ENCODE measurements at places on chromosomes 12 and 14.
A peak's percentile ranks its signal among the peaks of the same experiment; 100 is the strongest.

GRCh38 chr14:34099635-34100034 is 148.8 kb upstream of the EGLN3 start:
- no peak for DNase-seq

DNA sequence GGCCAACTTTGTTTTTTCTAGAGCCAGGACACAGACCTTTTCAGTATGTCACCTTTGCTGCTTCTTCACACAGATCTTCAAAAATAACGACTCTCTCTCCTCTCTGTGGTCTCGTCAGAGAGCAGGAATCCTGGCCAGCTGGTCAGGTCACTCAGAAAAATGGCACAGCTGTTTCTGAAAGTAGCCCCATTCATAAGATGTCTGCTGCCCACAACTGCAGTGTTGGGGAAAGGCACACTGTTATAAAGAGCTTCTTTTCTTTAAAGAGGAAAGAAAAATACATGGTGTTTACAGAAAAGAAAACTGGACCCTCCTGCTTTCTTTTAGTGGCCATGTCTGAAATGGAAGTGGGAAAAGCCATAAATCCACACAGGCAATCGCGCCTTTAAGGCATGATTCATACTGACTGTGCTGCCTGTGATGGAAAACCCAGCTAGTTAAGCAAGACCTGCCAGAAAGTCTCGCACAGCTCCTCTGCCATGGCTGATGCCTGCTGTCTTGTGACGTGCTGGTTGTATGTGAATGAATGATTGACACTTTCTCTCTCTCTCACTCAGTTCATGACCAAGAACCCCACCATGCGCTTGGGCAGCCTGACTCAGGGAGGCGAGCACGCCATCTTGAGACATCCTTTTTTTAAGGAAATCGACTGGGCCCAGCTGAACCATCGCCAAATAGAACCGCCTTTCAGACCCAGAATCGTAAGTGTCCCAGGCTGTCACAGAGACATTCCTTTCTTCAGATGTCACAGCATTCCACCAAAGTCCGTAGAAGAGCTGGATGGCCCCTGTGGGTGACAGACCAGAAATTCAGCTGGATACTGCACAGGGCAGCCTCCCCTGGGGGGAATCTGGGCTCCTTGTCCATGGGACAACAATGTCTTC is 147.9 kb upstream of the HIF1A start:
- DNase-seq = no peak

GRCh38 chr12:54428050-54429013 is 9.3 kb upstream of the ITGA5 start:
- no peak for DNase-seq

- no peak for DNase-seq
These were observed 604.5 kb downstream of the VRK1 start for GRCh38 chr14:97401714-97402113.

- DNase-seq = no peak
These were observed 45.3 kb downstream of the FRS2 start for GRCh38 chr12:69515394-69515930.

GRCh38 chr12:108653922-108654321 is 20.2 kb upstream of the SELPLG start:
- no peak for DNase-seq

- no peak for DNase-seq
These were observed 80.5 kb upstream of the TMCC3 start for GRCh38 chr12:94730847-94731246.

- no peak for DNase-seq
These were observed 21.0 kb downstream of the TMEM116 start for GRCh38 chr12:111991946-111992345.

DNA sequence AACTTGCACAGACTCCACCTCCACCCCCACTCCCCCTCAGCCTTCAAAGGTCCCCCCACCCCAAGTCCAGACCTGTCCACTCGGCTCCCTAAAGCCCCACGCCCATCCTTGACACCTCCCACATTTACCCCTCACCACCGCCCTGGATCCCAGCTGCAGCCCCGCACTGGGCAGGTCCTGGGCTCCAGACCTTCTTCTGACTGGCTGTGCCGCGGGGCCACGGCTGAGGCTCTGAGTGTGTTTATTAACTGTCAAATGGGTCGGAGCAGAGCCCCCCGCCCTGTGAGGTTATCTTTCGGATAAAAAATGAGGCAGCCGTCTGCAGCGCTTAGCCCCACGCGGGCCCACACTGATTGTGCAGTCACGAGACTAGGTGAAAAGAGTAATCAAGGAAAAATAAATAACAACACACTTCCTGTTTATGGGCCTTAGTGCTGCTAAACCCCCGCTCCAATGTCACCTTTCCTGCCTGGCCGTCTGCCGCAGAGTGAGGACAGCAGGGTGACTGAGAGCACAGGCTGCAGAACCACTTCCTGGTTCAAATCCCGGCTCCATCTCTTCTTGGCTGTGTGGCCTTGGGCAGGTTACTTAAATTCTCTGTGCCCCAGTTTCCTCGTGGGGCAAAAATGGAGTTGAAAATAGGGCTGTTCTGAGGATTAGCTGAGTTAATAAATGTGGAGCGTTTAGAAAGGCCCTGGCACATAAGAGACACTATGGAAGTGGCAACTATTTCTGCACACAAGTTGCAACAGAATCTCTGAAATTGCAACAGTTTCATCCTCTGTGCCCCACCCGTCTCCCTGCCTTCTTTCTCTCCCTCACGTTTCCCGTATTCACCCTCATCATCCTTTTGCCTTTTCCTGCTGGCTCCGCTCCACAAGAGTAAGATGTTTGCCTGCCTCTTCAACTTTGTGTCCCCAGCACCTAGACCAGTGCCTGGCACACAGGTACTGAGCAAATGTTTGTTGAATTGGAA is 9.4 kb downstream of the SETD1B start:
- DNase-seq = no peak

DNA sequence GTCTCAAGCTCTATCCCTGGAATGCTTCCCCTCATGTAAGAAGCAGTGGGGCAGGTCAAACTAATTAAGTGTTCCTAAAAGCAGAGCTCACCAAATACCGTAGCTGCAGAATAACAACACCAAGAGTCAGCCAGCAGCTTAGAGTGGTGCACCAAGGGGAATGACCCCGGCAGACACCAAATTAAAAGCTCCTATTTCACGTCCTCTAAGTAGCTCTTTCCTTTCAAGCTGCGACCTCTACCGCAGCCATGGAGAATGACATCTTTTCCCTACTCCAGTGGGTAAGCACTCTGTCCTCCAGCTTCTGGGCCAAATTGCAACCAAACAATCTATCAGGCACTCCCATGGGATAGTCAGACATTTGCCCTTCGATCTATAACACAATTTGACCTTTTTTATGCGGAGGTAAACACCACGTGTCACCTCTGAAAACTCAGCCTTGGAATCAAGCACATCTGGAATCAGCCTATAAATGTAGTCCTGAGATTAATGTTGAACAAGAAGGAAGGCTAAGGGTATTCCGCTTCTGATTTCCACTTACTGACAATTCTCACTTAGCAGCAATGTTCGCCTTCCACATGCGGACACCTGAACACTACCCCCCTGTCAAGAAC is 67.6 kb upstream of the CDKN3 start:
- peak; percentile 92 for DNase-seq

- no peak for DNase-seq
These were observed 834.9 kb downstream of the RPS29 start for GRCh38 chr14:48751293-48751692.

GRCh38 chr14:51342226-51342625 is 102.2 kb downstream of the TMX1 start:
- DNase-seq = no peak

GRCh38 chr12:93766796-93767523 is 89.8 kb downstream of the CRADD start:
- DNase-seq = peak; percentile 52

DNA sequence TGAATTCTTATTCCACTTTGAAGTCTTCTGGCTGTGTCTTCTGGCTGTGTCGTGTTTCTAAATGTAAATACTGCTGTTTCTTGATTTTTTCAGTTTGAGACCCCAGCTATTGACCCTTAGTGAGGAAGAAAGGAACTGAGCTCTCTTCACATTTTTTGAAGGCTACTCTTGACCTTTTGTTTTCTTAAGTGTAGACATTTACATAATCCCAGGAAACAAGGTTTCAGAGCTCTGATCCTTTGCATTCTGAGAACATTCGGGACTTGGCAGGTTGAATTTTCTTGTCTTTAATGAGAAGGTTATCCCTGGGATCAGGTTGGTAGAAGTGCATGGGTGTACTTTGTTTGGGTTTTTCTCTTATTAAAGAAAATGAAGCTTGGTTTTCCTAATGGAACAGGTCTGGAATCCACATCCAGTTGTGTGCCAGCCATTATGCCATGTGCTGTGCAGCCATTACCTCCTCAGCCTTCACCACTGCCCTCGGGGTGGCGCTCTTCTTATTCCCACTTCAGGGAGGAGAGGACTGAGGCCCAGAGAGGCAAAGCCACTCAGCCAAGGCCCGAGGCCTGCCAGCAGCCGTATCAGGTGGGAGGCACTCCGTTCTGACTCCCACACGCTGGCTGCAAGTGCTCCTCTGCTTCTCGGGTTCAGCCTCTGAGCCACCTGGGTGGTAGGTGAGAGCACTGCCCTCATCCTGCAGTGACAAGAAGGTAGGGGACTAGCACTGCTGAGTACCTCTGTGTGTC is 120.9 kb downstream of the BEGAIN start:
- DNase-seq = peak; percentile 55

- no peak for DNase-seq
These were observed 779.7 kb upstream of the FLRT2 start for GRCh38 chr14:84750284-84750683.

DNA sequence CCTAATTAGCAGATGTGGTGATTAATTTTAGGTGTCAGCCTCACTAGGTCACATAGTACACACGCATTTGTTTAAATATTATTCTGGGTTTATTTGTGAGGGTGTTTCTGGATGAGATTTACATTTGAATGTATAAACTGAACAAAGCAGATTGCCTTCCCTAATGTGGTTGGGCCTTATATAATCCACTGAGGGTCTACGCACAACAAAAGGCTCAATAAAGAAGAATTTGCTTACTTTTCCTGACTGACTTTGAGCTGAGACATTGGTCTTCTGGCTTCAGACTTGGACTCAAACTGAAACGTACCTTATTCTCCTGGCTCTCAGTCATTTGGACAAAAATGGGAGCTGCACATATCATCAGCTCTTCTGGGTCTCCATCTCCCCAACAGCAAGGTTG is 1132.3 kb upstream of the FLRT2 start:
- DNase-seq = no peak

GRCh38 chr12:124726596-124727263 is 136.9 kb downstream of the SCARB1 start:
- no peak for DNase-seq

- no peak for DNase-seq
These were observed 89.2 kb downstream of the DICER1 start for GRCh38 chr14:95068080-95068479.

DNA sequence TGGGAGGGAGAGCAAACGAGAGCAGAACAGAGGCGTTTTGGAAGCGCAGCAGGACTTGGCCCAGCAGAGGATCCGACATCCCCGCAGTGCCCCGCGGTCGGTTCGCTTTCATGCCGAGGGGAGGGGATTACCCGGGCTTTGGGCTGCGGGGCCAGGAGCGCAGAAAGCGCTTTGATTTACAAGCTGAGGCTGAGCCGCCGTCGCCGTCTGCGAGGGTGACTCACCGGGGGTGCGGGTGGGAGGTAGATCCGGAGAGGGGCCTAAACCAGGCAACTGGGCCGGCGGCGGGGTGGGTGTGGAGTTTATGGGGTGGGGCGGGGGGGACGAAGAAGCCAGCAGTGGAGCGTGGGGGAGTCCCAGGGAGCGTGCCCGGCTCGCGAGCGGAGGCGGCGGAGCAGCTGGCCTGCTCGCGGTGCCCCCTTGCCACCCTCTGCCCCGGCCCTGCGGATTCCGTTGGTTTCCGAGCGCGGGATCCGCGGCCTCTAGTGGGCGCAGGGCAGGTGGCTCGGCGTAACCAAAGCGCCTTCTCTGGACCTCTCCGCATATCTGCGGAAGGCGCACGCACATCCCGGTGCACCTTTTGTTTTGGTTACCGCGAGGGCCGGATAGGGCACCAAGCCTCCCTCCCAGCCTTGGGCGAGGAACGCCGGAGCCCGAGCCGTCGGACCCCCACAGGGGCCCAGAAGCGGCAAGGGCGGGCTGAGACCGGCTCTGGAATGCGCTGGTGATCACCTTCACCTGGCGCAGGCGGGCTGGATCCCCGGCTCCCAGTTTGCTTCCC is 2.6 kb downstream of the SIX4 start:
- DNase-seq = peak; percentile 89

DNA sequence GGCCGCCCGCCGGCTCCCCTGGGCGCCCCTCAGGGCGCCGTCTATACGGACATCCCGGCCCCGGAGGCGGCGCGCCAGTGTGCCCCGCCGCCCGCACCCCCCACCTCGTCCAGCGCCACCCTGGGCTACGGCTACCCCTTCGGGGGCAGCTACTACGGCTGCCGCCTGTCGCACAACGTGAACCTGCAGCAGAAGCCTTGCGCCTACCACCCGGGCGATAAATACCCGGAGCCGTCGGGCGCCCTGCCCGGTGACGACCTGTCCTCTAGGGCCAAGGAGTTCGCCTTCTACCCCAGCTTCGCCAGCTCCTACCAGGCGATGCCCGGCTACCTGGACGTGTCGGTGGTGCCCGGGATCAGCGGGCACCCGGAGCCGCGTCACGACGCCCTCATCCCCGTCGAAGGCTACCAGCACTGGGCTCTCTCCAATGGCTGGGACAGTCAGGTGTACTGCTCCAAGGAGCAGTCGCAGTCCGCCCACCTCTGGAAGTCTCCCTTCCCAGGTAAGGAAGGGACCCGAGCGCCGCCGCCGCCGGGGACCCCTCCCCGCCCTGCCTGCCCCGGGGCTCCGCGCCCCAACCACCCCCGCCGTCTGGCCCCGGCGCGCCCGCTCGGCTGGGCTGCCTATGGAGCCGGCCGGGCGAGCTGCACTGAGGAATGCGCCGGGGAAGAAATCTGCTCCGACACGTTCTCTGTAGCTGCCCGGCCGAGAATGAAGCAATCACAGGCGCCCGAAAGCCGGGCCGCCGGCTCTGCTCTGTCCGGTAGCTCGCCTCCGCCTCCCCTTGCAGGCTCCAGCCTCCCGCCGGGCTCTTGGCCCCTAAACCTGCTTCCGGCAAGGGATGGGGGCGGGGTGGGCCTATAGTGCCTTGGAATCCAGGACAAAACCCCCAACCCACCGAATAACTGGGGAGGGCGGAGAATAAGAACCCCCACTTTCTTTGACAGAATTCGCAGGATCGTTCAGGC is 794 bp downstream of the HOXC13 start:
- DNase-seq = peak; percentile 84

Data from GM23338 (cell line).